Stimulated activated CD4-positive, alpha-beta T cell treated with anti-CD3 and anti-CD28 coated beads, TNF-alpha, amount 100 ng/mL, for 4 hours (primary cell): ENCODE measurements at places on chromosomes 12 and 14.

- DNase-seq = no peak
Measured at GRCh38 chr14:106530423-106531107, 1004.2 kb downstream of the TMEM121 start.

DNA sequence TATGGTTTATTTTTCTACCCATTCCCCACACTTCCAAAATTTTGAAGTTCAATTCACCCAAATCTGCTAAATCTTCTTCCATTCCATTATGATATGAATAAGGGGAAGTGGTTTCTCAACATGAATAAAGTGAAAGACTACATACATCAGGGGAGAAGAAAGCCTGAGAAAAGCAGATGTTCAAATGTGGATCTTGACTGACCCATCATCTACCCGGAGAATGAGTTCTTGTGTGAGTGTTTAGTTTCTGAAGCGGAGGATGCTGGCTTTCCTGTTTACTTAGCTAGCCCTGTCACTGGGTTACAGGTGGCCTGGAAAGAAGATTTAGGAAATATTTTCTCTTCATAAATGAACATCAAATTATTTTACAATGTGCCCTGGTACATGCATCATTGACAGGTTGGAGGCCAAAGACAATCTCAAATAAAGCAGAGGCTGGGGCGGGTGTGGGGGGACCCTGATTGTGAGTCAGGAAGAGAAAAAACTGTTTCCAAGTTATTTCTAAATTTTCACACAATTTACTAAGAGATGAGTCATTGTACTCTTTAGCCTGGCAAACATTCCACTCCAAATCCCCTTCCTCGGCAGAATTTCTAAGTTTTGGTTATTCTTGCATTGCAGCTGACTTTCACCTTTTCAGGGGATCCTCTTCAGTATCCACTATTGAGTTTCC is 135.6 kb downstream of the SLC25A21 start:
- DNase-seq = no peak

DNA sequence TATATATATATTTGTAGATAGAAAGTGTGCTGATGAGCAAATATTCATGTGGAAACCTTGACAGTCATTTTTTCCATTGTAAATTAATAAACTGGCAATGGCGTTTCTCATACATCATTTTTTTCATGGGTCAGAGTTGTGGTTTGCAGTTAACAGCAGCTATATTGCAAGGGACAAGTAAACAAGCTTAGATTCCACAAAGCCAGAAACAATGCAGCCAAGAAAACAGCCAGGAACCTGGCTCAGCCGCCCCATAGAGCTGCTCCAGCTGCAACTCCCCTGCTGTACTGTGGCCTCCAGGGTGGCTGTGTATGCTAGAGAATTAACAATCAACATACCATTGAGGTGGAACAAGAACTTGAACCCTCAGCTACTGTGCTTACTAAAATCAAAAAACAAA is 298.2 kb downstream of the TMEM132D start:
- no peak for DNase-seq

DNA sequence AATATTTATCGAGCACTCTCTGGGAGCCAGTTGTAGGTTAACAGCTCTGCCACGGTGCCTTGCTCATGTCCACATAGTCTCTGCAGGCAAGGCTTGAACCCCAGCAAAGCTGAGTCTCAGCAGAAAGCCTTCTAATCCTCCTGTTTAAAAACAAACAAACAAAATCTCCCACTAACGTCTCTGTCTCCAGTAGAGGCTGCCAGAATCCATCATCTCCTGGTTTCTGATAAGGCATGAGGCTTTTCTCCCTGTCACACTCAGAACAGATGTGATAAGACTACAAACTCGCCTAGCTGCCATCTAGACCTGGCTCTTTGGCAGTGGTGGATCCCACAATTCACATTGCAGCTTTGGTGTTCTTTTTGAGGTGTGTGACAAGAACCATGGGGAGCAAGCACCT is 813.2 kb downstream of the AACS start:
- DNase-seq = no peak

DNA sequence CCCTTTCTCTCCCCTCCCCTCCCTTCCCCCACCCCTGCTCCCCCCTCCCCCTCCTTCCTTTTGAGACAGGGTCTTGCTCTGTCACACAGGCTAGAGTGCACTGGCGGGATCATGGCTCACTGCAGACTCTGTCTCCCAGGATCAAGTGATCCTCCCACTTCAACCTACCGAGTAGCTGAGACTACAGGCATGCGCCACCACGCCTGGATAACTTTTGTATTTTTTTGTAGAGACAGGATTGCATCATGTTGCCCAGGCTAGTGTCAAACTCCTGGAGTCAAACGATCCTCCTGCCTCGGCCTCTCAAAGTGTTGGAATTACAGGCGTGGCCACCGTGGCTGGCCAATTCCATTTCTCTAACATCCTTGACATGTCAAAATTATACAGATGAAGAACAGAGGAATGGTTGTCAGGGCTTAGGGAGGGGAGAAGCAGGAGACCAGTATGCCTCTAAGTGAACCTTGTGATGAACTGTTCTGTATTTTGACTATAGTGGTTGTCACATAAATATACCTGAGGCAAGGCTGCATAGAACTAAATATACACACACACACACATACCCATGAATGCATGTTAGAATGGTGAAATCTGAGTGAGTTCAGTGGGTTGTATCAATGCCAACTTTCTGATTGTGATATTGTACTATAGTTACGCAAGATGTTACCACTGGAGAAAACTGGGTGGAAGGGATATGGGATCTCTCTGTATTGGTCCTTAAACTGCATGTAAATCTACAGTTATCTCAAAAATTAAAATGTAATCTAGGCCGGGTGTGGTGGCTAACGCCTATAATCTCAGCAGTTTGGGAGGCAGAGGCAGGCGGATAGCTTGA is 3.6 kb upstream of the CFAP73 start:
- no peak for DNase-seq

DNA sequence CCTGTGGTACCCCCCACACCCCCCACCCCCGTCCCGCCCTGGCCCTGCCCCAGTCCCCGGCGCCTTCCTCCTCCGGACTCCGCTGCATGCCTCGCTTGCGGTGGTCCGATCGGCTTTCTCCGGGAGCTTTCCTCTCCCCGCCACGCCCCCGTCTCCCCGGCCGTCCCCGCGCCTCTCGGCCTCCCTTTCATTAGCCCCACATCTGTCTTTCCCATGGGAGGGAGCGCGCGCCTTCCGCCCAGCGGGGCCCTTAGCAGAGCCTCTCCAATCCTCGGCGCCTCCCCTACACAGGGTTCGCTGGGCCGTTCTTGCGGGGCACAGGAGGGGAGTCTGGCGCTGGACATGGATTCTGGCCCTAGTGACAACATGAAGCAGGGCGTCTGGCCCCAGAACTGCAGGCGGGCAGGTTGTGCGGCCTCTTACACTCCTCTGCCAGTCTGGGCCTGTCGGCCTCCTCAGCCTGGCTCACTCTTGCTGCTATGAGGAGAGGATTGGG is 1.5 kb upstream of the EFS start:
- DNase-seq = no peak

GRCh38 chr12:30748147-30748546 is 6.6 kb downstream of the CAPRIN2 start:
- no peak for DNase-seq

GRCh38 chr14:53615252-53615651 is 341.4 kb downstream of the BMP4 start:
- DNase-seq = no peak

DNA sequence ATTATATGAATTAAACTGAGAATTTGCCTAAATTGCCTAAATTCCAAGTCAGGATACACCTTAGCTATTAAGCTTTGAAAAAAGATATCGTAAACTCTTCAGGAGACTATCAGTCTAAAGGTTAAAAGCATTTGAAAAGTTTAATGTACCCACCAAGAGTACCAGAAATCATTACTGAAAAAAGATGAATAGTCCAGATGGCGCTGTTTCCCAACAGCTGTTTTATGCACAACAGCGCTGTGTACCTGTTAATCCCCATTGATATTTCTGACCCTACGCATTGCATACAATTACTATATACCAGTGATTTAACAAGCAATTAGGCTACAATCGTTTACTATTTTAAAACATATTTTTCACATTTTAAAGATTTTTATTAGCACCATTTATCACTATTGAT is 185.0 kb downstream of the PLCZ1 start:
- DNase-seq = no peak

GRCh38 chr12:4168036-4168435 is 105.5 kb upstream of the CCND2 start:
- DNase-seq = no peak

GRCh38 chr14:29163109-29163508 is 396.5 kb downstream of the FOXG1 start:
- DNase-seq = no peak

- no peak for DNase-seq
Measured at GRCh38 chr14:55052269-55052930, 953 bp downstream of the MAPK1IP1L start.

GRCh38 chr12:114868995-114869834 is 185.2 kb upstream of the TBX3 start:
- no peak for DNase-seq

DNA sequence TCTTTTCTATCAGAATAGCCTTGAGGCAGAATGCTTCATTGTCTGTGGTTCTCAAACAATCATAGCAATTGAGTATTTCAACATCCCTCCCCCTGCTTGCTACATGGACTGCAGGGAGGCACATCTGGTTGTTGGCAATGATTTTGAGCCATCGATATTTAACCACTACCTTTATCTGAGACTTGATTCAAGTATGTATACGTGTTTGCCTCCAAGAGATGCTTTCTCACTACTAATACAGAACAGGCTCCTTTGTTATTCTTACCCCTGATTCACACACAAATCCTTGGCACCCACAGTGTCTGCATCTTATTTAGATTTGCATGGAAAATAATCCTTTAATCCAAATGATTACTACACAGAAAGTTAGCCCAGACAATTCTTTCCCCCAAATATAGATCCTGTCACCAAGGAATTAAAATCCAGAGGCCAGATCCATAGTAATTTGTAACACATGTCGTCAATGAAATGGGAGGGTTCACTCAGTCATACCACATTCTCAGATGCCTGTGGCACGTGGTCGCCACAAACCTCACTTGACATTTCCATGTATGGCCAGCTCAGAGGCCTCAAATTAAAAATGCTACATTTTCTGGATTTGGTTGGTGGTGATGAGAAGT is 199.3 kb downstream of the ITPR2 start:
- no peak for DNase-seq

DNA sequence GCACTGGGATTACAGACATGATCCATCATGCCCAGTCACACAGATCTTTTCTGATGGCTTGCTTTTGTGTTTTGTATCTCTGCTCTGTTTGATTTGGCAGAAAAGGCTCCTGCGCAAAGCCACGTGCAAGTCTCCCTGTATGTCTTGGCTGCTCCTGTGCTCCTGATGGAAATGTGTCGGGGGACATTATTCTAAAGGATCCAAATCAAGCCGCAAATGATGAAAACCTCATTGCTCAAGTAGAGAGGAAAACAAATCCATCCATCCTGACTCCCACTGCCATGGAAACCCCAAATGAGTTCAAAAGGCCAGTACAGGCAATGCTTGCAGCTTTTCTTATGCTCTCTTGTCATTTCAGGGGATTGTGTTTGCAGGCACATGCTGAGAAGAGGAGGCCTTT is 93.8 kb downstream of the NDUFA12 start:
- DNase-seq = no peak

DNA sequence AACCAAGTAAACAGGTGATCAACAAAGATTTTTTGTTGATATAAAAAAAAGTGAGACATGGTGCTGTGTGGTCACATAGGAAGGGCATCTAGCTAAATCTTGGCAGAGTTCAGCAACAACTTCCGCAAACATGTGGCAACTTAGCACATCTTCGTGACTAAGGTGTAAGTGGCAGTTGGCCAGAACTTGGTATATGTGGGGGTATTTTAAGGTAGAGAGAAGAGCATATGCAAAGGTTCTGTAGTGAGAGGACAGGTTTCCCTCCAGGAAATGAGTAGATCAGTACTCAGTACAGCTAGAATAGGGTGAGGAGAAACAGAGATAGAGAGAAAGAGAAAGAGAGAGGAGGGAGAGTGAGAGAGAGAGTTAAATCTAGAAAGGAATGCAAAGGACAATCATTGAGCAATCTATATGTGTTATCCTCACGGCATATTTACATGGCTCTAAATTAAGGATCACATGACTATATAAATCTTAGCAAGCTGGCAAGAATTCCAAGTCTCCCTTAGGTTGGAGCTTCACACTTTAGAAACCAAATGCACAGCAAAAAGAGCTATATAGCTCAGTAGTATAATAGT is 227.7 kb upstream of the HMGA2 start:
- no peak for DNase-seq

GRCh38 chr12:71070416-71071128 is 87.2 kb downstream of the TSPAN8 start:
- no peak for DNase-seq

- DNase-seq = no peak
Measured at GRCh38 chr14:87325741-87326140, 667.2 kb downstream of the GALC start.

- no peak for DNase-seq
Measured at GRCh38 chr12:38501991-38502390, 185.4 kb downstream of the ALG10B start.

DNA sequence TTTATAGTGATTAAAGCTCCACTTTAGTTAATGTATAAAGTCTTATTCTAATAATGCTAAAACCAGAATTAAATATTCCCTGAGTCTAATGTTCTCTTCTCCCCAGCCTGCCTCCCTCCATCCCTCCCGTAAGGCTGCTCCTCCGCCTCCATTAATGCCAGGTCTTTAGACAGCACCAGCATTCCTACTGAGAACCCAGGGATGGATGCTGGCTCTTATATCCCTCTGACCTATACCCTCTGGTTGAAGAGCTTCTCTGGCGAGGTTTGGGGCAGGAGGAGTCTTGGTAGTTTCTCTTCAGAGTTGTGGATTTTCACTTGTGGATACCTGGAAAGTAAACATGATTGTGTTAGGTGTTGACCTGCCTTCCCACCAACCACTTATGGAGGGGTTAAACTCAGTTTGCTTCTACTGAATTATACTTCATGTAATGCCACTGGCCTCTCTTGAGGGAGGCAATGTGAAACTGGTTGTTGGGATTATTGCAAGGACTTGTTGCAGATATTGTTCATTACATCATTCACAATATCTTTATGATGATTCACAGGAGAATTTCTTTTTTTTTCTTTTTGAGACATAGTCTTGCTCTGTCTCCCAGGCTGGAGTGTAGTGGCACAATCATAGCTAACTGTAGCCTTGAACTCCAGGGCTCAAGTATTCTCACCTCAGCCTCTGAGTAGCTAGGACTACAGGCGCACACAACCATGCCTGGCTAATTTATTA is 11.1 kb upstream of the SMAGP start:
- no peak for DNase-seq

DNA sequence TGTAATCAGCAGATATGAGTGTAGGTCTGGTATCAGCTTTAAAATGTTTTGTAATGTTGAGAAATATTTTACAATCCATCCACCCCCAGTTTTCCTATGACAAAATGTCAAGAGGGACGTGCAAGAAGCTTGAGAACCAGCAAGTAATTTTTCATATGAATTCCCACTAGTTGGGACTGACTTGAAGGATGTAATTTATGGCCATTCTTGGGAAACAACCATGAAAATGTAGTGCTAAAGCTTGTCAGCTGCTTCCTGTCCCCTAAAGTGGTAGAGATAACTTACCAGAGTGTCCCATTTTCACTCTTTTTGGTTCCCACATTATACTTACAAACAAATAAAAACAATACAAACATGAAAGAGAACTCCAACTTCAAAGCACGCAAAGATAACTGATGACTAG is 63.9 kb downstream of the RERG start:
- DNase-seq = no peak

- DNase-seq = no peak
Measured at GRCh38 chr14:94632305-94632590, 20.1 kb downstream of the SERPINA3 start.

- peak; percentile 75 for DNase-seq
Measured at GRCh38 chr12:124906606-124907261, 7.7 kb downstream of the UBC start.
